ENCODE measurements at places on chromosomes 3 and 15.

- DNase-seq = no peak
Observed at GRCh38 chr3:40097131-40098117, 212.1 kb upstream of the EIF1B start.

DNA sequence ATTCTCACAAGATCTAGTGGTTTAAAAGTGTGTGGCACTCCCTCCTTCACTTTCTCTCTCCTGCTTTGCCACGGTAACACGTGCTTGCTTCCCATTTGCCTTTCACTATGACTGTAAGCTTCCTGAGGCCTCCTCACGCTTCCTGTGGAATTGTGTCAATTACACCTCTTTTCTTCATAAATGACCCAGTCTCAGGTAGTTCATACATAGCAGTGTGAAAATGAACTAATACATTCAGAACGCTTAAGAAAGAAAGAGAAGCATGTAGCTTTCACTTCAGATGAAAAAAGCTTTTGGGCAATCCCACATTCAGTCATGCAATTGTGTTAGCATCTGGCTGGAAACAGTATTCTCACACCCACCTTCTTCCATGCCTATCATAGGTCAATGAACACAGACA lies 24.4 kb downstream of the P3H2 start:
- DNase-seq = no peak

DNA sequence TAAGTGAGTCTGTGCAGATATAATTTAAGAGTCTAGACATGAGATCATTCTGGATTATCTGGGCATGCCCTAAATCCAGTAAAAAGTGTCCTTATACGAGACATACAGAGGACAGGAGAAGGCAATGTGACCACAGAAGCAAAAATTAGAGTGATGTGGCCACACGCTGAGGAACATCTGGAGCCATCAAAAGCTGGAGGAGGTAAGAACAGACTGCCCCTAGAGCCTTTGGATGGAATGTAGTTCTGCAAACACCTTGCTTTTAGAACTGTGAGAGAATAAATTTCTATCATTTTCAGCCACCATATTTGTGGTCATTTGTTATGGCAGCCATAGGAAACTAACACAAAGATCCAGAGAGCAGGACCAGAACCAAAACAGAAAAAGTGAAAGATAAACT lies 41.0 kb downstream of the CD200 start:
- no peak for DNase-seq

GRCh38 chr15:33580526-33580925 lies 269.8 kb downstream of the RYR3 start:
- no peak for DNase-seq

GRCh38 chr3:40645883-40646282 lies 121.1 kb downstream of the ZNF621 start:
- DNase-seq = peak; percentile 57

DNA sequence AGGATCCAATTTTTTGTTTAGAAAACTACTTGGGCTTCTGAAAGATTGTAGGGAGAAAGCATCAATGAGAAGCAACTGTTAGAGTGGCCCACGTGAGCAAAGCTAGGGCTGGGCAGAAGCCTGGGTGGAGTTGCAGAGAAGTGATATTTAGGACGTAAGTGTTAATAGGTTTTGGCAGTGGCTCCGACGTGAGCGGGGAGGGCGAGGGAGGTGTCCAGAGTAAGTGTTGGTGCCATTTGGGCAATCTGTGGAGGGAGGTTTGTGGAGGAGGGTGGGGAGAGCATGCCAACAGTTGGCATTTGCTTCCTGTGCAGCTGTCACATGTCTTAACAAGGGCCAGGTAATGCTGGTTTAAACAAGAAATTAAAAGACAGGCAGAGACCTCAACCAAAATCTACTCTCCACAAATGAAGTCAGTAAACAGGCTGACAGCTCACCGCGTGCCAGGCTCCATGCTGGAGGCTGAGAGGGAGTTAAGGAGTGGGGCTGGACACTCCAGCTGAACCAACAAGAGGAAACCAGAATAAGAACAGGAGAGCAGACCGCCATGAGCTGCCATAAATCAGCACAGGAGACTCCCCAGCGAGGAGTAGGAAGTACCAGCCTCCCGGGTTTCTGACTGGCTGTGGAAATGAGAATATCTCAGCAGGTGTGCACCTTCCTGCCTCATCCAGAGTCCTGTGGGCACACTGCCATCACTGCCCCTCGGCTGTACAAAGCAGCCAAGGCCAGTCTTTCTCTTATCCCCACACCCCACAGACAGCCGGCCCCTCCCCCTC lies 232.6 kb downstream of the ABHD5 start:
- DNase-seq = no peak

DNA sequence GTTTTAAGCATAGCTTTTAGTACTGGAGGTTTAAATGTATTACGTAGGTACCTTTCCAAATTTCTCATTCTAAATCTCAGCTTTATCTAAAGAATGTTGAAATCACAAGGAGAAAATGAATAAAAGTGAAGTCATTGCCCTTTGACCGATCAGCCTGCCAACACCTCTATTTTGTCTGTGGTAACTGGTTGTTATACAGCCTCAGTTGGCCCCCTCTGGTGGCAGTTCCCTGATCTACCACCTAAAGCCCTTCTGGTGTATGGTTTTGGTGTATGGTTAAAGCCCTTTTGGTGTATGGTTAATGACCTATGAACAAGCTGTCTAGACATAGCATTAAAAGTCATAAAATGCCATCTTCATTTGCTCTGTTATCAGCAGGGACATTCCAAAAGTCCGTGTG lies 378.2 kb upstream of the AZI2 start:
- DNase-seq = peak; percentile 45

Data from left colon (tissue), 2 donors.